ENCODE measurements at places on chromosomes 1 and 21. TPM values are rescaled to one million over a fixed set of nuclear protein-coding genes. Genes with fewer than 3 reads are reported as not detected.

GJA9 gene
- total RNA-seq: 0.08 TPM

TTC39A gene
- 0.78 TPM for total RNA-seq

FMO3 gene
- not detected for total RNA-seq

RCAN1 gene
- total RNA-seq: 28.0 TPM

Data from hair follicular keratinocyte (primary cell).